SHP77 treated with DMSO at 0.1 percent for 48 hours (cell line): ENCODE measurements at places on chromosomes 5 and 9.

GRCh38 chr5:137156180-137156579 is 342.9 kb downstream of the SPOCK1 start:
- no peak for DNase-seq

- DNase-seq = no peak
Observed at GRCh38 chr5:139584137-139584536, 23.0 kb downstream of the UBE2D2 start.

- DNase-seq = no peak
Observed at GRCh38 chr5:111337688-111338087, 113.5 kb downstream of the CAMK4 start.

GRCh38 chr5:95644351-95645042 is 2.1 kb upstream of the RFESD start:
- DNase-seq = peak; percentile 42

- no peak for DNase-seq
Observed at GRCh38 chr5:176387384-176387925, 943 bp downstream of the NOP16 start.

GRCh38 chr9:107274096-107274495 is 9.0 kb upstream of the RAD23B start:
- DNase-seq = no peak

DNA sequence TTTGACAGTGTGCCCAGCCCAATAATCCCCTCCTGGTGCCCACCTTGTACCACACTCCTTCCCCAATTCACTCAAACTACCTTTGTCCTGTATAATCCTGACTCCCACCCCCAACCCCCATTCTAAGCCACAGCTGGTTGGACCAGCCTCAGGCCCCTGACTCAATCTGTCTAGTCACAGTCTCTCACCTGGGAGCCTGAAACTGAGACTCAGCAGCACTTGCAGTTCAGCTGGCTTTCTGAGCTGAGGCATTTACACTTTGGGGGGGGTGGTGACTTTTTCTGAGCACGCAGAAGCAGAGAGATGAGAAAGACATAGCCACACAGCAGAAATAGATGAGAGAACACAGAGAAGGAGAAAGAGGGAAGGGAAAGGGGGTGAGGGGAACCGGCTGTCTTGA is 247.3 kb downstream of the MAN2A1 start:
- no peak for DNase-seq

GRCh38 chr5:17400724-17401469 is 97.1 kb upstream of the TAF11L2 start:
- DNase-seq = no peak

DNA sequence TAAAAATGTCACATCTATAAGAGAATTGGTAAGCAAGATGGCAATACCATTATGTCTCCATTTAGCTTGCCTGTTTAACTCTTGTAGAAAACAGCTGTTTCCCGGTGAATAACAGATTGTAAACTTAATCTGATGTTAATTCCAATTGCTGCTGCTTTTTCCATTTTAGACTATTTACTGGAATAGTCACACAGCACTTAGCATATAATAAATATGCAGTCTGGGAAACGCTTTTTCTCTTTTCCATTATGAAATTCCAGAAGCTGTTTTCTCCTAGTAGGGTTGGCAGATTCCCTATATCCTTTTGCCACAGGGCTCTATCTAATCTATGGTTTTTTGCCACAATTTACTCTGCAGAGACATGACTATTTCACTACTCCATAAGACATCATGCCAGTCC is 148.0 kb downstream of the CEMIP2 start:
- no peak for DNase-seq

GRCh38 chr5:32802764-32803163 is 91.6 kb downstream of the NPR3 start:
- DNase-seq = no peak

DNA sequence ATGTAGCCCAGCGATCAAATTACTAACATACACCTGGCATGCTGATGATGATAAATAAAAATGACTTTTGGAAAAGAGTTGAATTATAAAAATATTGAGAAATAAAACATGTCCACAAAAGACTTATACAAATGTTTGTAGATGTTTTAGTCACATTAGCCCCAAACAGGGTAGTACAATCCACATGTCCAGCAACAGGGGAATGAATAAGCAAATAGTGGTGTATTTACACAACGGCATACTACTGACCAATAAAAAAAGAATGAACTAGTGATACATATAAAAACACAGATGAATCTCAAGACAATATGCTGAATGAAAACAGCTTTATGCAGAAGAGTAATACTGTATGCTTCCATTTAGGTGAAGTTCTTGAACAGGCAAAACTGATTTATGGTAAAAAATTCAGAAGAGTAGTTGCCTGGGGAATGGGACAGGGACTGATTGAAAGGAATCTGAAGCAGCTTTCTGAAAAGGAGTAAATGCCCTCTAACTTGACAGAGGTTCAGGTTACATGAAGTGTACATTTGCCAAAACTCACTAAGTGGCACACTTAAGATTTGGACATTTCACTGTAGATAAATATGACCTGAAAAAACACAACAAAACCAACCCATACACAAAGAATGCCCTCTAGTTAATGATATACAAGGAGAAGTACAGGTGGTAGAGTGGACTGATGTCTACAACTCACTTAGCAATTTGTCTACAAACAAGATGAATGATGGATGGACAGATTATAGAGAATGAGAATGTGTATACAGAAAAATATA is 35.4 kb downstream of the ACTL7A start:
- no peak for DNase-seq

GRCh38 chr9:74205056-74205455 is 292.1 kb upstream of the RORB start:
- no peak for DNase-seq

- DNase-seq = no peak
Observed at GRCh38 chr9:128057724-128058409, 9.3 kb downstream of the NAIF1 start.

GRCh38 chr5:96111080-96111756 is 149.6 kb upstream of the ELL2 start:
- DNase-seq = no peak

DNA sequence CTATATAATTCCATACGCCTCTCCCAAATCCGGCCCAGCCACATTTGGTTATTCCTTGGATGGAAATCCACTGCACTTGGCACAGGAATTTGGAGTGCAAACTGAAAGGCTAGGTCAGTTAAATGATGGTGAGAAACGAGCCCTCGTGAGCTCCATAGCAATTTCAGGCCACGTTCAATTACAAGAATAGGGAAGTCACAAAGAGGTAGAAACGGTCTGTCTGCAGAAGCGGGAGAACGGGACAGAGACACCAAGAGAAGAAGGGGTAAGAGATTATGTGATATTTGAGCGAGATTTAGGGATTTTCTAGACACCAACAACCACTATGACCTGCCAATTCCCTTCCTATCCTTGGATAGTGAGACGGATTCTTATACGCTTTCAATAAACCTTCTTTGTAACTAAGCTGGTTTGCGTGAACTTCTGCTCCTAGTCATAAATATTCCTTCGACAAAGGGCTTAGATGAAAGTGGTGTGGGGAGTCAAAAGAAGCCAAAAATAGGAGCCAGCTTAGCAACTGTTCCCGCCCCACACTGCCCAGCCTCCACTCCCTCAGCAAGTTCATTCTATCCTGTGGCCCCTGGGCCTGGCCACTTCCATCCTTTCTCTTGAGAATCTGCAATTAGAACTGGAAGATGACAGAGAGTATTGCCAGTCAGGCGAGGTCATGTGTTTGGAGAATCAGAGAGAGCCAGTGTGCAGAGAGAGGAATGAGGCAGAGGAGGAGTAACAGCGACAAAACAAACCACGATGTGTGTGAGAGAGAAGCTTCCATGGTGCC is 118.4 kb downstream of the ZNF608 start:
- DNase-seq = no peak

GRCh38 chr5:593511-593910 is 18.6 kb upstream of the CEP72 start:
- no peak for DNase-seq

- DNase-seq = no peak
Observed at GRCh38 chr5:140549237-140550144, 2.0 kb downstream of the EIF4EBP3 start.

DNA sequence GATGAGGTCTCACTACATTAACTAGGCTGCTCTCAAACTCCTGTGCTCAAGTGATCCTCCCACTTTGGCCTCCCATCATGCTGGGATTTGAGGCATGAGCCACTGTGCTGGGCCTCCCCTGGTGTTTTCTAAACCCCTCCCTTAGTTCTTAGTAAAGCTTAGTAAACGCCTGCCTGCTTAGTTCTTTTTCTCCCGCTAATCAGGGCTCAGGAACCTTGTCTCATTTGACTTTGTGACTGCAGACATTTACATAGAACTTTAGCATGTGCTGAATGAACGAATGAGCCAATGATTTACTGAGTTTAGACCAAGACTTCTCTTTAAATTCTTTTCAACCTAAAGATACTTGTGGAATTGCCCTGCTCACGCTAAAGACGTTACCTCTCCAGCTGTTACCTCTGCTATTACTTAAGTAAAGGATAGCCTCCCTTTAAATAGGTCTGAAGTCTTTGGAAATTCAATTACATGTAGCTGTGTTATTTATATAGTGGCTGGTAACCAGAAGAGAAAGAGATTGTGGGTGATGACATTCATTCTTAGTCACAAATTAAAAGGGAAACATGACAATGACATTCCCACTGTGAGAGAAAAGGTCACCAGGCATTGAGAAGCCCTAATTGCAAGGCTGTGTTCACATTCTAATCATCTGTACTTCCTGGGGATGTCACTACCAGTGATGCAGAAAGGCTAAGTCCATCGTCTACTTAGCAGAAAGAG is 18.6 kb upstream of the SUSD1 start:
- no peak for DNase-seq

DNA sequence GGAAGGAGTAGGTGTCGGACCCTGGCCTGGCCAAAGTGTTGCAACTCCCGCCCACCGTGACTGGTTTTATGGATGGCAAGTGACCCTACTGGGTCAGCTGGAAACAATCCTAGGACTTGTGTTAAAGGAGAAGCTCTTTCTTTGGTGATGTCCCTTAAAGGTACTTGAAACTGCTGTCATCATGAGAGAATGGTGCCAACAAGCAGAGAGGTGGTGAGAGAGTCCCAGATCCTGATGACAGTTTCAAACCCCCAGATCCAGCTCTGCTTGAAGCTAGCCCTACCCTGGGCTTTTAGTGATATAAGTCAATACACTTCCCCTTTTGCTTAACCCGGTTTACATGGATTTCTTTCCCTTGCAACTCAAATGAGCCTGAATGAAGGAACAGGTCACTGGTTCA is 72.5 kb upstream of the UBTD2 start:
- DNase-seq = no peak

DNA sequence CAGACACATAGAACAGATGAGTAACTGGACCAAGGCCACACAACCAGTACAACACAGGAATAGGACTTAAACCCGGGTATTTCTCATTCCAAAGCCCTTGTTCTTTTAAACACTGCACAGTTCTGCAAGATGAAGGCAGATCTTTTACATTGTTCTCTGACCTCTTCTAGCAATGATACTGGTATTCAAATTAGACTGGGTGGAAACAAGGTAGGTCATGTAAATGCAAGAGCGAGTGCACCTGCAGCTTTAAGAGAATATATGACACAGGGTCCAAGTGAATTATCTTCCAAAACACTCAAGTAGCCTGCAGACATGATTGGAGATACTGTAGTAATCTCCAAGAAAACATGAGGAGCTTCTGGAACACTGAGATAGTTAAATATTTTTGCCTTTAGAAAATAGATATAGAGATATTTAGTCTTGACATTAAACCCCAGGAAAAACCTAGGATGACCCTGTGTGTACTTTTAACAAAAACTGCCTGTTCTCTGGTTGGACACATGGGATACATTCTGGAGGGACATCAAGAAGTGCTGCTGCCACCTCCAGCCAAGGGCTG is 130.6 kb upstream of the EPB41L4A start:
- no peak for DNase-seq

DNA sequence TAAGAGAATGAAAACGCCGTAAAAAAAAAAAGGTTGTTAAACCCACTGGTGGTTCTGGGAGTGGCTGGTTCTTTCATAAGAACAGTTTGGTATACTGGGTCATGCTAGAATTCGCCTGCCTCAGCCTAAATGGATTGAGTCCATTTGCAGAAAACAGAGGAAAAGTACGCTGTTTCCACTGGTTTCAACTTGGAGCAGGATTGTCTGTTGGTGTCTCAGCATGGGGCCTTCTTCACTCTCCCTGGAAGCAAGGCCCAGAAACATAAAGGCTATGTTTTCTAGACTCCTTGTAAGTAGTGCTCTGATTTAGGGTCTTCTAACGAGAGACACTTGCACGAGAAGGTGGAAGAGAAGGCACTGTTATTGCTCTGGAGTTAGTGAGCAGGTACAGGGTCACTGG is 116.9 kb upstream of the MTAP start:
- no peak for DNase-seq

- DNase-seq = no peak
Observed at GRCh38 chr9:115002371-115003120, 72.2 kb upstream of the TNFSF8 start.

DNA sequence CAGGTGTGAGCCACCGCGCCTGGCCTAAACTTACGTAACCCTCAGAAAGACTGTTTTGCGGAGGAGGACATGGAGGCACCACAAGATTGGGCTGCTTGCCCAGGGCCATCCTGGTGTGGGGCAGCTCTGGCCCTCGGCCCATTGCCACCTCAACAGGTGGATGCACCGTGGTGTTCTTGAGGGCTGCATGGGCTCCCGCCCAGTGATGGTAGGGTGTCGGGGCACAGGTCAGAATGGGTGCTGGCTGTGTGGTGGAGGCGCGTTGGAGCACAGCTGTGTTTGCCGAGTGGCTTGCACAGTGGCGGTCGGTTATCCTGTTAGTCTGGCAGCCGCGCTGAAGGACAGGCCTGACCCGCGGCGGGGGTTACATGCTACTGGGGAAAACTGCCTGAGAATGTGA is 196.9 kb downstream of the CACNA1B start:
- no peak for DNase-seq

- no peak for DNase-seq
Observed at GRCh38 chr5:38576961-38577684, 20.7 kb upstream of the LIFR start.

DNA sequence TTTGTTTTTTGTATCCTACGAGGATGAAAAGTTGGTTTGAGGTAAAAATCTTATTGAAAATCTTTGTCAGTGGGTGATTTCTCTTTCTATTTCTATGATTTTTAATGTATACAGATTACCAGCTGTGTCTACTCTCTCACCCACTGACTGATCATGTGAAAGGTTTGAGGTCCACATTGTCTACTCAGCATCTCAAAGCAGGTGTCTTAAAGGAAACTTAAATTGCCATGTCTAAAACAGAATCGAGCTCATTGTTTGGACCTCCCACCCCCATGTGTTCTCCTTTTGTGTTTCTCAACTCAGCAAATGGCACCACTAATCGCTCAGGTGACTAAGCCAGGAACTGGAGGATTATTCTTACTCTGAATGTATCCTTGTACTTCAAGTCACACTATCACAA is 121.5 kb downstream of the YTHDC2 start:
- no peak for DNase-seq
